ENCODE measurements at places on chromosomes 7 and 10.

DNA sequence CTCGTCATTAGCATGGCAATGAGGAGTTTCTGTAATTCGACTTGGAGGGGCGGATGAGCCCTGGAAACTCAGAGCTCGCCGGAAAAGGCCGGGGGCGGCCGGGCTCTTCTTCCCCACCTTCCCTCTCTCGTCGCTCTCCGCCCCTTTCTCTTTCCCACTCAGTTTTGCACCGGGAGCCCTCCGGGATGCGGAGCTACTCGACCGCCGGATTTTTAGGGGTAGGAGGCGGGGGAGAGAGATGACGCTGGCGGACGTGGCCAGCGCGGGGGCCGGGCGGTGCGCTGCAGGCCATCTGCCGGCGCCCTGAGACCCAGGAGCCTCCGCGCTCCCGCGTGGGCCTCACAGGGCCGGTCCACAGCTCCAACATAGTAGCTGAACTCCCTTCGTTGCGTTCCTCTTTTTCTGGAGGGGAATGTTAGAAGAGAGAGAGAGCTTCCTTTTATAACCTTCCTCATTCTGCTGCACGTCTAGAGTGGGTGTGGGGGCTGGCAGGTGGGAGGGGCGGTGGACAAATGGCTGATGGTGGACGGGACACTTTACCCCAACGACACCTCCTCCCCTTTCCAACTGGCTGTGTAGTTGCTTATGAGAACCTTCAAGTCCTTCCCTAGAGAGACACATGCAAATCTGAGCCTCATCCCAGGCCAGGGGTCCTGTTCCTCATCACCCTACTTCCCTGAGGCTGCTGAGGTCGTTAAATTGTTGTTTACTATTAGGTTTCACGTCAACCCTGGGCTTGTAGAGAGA is 1.1 kb upstream of the HOXA1 start:
- DNase-seq, result no peak

DNA sequence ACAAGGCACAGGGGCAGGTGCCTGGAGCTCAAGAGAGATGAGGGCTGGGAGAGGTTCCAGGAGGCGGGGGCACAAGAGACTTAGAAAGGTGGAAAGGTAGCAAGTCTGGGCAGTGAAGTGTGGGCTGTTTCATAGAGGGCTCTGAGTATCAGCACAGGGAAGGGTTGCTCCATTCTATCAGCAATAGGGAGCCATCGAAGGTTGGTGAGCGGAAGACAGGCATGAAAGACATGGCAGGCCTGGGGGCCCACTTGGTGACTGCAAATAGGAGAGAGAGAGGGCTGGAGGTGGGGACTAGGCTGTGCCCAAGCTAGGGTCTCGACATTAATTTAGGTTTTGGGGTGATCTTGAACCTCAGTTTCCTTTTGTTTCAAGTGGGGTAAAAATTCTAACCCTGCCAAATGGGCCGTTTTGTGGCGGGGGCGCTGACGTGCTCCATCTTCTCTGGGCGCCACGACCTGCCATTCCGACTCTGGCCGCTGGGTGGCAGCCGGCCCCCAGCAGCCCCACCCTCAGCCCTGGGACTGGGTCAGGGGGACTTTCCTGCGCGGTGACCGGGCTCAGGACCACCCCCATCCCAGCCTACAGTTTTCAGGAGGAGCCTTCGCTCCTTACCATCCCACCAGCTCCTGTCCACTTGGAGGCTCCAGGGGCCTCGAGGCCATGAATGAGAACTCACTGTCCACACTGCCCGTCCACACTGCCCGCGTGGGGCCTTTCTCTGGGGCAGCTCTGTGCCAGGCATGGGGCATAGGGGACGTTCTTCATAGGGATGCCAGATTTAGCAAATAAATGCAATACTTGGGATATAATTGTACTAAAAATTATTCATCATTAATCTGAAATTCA is 37.2 kb upstream of the PCBD1 start:
- DNase-seq, result peak; percentile 5

- DNase-seq, result no peak
Measured at GRCh38 chr10:101602761-101603398, 14.8 kb downstream of the DPCD start.

- no peak for DNase-seq
Measured at GRCh38 chr7:77862691-77863090, 64.1 kb downstream of the PHTF2 start.

DNA sequence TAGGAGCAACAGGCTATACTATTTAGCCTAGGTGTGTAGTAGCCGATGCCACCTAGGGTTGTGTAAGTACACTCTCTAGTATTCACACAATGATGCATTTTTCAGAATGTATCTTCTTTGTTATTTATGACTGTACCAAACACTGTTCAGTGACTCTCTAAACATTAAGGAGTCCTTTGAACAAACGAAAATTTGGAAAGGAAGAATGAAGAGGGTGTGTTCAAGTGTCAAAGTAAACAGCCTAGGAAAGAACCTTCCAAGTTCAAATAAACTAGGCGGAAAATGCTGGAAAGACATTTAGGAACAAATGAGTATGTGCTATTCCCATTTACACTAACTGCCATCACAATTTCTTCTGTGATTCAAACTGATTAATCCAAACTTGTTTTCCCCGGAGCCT is 142.4 kb downstream of the CHCHD3 start:
- DNase-seq, result no peak

DNA sequence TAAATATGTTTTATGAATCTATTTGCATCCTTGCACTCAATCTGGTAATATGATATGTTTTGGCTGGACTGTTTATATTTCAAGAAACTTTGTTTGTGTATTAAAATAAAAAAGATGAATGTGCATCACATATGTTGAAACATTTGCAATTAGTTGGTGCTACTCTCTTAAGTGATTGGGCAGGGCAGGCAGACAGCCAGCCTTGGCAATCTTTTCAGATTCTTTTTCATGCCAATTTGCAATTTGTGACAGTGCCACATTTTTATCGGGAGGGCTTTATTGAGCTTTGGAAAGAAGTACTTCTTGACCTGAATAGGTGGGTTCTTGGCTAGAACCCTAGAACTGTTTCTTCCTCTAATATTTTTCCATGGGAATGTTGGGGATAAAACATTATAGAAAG is 152.2 kb downstream of the NXPH1 start:
- no peak for DNase-seq

- no peak for DNase-seq
Measured at GRCh38 chr10:92203919-92204623, 86.8 kb downstream of the CPEB3 start.

DNA sequence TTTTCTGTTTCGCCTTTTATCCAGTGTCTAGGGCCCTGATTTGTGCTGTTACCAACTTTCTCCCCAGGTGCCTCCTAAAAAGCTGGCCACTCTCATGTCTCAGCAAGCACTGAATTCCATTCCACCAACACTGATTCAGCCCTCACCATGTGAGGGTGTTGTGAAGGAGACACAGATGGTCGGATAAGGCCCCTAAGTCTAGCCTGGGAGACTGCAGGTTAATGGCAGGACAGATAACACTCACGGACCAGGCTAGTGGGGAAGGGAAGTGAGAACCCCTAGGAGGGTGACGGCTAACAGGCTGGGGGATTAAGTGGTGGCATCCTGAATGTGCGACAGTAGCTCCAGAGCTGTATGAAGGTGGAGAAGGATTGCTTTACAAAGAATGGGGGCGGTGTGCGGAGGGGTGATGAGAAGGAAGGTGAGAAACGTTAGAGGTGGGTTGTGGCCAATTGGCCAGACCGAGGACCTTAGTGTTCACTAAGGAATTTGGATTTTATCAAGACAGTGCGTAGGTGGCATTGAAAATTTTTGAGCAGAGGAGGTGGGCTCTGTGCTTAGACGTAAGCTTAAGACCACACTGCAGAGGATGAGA is 3.8 kb upstream of the DUSP5 start:
- no peak for DNase-seq

- no peak for DNase-seq
Measured at GRCh38 chr7:102047-102711, 90.2 kb upstream of the FAM20C start.

DNA sequence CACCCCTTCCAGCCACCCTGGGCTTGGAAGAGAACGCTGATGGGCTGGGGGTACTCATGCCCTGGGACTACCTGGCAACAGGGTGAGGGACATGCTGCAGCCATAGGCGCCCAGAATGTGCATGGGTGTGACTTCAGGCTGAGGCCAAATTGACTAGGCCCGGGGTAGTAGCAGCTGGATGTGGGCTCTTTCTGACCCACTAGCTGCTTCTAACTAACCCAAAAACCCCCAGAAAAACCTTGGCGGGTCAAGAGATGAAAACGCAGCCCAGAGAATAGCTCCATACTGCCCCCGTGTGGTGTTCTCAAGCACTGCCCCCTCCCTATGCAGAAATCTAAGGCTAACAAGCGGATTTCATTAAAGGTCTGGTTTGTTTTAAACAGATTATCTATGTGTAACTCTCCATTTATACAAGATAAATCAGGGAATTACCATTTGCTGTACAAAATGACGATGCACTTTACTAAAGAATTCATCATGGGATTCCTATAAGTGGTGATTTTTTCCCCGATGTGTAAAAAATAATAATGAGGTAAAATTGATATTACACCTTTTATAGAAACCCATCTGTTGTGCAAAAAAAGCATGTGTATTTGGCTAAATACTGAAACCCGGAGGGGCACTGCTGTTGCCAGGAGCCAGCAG is 4.2 kb downstream of the SMARCD3 start:
- DNase-seq, result no peak

GRCh38 chr10:34650156-34650555 is 164.9 kb downstream of the PARD3 start:
- DNase-seq, result no peak

- no peak for DNase-seq
Measured at GRCh38 chr10:84158550-84158949, 15.1 kb upstream of the GPR15LG start.

DNA sequence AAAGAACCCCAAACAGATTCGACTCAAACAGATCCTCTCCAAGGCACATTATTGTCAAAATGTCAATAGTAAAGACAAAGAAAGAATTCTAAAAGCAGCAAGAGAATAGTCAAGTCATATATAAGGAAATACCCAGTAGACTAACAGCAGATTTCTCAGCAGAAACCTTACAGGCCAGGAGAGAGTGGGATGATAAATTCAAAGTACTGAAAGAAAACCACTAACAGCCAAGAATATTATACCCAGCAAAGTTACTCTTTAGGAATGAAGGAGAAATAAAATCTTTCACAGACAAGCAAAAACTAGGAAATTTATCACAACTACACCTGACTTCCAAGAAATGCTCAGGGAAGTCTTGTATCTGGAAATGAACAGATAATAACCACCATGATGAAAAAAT is 38.2 kb downstream of the ANXA8 start:
- DNase-seq, result no peak

- no peak for DNase-seq
Measured at GRCh38 chr10:21525367-21526187, at the start of gene SKIDA1. Gene SKIDA1, minus strand, starts transcription at chr10:21525682. Its CDS starts 7,860 bp downstream, at chr10:21517822.

- peak; percentile 24 for DNase-seq
Measured at GRCh38 chr7:873367-874002, 2.9 kb upstream of the GET4 start.

DNA sequence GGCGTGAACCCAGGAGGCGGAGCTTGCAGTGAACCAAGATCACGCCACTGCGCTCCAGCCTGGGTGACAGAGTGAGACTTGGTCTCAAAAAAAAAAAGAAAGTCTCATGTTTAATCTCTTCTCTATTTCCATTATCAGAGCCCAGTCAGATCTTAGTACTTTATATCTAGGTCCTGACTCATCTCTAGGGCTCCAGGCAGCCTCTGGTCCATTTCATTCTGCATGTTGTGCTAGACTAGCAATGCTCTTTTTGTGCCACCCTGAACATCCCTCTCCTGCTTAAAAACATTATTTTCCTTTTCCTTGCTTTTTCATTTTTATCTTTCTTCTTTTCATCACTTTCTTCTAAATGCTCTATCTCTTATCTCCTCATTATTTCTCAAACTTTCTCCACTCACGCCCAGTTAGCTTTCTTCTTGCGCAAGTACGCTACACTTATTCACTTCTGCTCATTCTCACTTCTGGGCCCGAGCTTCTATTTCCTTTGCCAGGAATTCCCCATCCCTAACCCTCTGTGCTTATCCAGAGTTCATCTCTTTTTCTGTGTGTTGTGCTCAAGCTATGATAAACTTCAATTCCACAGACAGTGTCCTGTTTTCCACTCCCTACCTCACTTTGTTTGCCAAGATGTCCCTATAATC is 63.9 kb downstream of the BTAF1 start:
- no peak for DNase-seq

DNA sequence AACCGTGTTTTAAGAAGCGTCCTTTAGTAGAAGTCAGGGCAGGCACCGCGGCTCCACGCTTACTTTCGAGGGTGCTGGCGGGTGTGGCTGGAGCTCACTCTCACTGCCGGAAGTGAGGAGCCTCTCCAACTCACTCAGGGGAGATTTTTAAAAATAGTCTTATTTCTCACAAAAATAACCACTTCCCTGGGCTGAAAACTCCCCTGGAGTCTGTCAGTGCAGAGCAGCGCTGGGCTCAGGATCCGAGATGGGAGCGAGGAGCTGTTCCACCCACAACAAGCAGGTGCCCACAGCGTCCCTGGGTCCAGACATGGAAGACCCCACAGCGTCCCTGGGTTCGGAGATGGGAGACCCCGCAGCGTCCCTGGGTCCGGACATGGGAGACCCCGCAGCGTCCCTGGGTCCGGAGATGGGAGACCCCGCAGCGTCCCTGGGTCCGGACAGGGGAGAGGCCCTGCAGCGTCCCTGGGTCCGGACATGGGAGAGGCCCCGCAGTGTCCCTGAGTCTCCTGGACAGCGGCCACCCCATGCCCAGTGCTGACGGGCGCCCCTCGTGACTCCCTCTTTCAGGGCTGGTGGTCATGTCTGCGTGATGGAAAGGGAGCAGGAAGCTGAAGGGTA is 51.2 kb downstream of the VIPR2 start:
- no peak for DNase-seq

DNA sequence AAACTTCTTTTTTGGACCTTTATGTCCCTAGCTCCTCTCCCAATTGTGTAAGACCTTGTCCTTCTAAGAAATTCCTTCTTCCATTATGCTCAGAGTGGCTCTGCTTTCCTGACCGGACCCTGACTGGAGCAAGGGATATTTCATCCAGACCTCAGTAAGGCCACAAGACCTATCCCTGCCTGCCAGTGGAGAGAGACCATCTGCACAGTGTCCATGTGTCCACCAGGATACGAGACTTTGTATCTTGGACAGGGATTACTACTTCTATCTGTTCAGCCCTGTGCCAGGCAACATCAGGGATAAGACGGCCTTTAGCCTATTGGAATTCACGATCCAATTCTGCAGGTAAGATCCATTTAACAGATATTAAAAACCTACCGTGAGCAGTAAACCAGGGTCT is 7.2 kb upstream of the ATOH7 start:
- no peak for DNase-seq

DNA sequence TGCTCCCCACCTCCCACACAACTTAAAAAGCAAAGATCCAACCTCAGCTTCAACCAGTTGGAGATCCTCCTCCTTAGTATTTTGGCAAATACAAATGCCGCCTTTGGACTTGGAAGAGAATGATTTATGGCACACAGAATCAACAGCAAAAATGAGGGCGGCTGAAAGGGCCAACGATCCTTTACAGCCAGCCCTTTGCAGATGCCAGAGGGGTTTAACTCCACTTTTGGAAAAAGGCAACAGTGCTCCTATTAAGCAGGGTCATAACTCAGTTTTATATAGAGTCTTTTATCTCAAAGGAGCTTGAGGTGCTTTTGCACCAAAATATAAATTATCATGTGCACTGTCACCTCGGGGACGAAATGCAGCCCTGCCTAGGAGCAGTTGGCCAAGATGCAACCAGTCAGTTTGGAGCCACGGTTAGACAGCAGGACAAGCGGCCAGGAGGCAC is 56.7 kb upstream of the JCAD start:
- no peak for DNase-seq

Data from stimulated activated CD8-positive, alpha-beta memory T cell treated with anti-CD3 and anti-CD28 coated beads, Interleukin-4, amount 100 ng/mL, for 4 hours (primary cell).